ENCODE measurements at places on chromosomes 7 and 10.

DNA sequence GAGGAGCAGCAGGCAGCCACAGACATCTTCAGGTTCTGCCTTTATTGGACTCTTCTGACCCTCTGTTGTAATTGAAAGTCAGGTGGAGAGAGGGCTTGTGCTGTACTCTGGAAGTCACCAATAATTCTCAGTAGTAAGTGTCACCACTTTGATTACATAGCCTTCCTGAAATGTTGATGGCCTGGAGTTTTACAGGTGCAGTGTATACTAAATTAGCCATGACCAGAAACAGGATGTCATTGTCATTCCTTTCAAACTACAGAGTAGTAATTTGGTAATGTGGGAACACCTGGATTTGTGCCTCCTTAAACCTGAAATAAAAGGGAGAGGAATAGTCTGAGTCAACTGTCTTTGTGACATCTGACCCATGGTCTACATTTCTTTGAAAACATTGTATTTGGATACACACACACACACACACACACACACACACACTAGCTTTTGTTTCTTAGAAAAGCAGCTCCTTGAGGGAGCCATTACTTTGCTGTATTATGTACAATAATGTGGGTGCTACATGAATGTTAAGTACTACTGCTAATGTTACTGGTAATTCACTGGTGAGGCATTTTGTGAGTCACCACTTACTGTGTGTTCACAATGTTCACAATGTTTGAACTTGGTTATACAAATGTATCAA lies 19.6 kb downstream of the ARL4A start:
- DNase-seq, result no peak

DNA sequence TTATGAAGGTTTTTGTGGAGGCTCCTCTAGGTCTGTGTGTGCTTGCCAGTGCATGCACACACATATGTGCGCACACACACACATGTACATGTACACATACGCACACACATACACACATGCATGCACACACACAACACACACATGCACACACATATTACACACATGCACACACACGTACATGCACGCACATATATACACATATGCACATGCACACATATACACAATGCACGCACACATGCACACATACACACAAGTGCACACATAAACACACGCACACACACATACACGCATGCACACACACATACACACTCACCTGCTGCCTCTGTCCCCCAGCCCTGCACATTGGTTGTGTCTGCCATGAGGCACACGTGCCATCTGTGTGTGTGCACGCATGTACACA lies 66.3 kb downstream of the NEURL1 start:
- DNase-seq, result no peak

DNA sequence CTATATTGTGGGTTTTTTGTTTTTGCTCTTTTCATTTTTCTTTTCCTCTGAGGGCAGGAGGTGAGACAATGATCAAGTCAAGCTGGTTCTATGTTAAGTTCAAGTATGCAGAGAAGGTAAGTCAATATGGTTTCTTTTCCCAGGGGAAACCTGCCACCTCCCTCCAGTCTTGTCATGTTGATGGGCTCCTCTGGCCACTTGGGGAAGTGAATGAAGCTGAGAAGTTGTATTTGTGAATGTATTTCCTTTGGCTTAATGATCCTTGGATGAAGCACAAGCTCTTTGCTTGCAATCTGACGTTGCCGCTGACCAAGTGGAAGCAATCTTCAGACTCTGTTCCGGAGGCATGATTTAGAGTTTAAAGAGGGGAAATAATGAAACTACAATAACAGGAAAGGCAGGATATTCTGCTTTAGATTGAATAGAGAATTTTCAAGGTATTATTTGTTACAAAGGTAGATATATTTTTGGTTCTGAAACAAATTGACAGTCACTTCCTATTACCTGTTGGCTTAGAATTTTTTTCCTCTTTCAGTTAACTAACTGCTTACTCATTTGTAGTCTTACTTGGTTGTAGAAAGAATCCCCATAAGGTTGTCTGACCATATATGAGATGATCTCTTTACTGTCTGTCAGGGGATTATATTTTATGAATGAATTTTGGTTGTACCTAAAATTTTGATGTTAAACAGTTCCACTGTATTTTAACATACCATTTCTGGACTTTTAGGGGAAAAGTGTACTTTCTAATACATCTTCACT lies 369.6 kb downstream of the AUTS2 start:
- no peak for DNase-seq

- no peak for DNase-seq
Observed at GRCh38 chr7:50308203-50308531, 3.7 kb downstream of the IKZF1 start.

GRCh38 chr7:138137423-138138171 lies 61.3 kb downstream of the AKR1D1 start:
- DNase-seq, result no peak

GRCh38 chr10:54159924-54160323 lies 641.1 kb downstream of the PCDH15 start:
- no peak for DNase-seq

- no peak for DNase-seq
Observed at GRCh38 chr7:2639695-2640481, 8.1 kb downstream of the TTYH3 start.

GRCh38 chr7:44709945-44710596 lies 38.6 kb upstream of the ZMIZ2 start:
- DNase-seq, result no peak

DNA sequence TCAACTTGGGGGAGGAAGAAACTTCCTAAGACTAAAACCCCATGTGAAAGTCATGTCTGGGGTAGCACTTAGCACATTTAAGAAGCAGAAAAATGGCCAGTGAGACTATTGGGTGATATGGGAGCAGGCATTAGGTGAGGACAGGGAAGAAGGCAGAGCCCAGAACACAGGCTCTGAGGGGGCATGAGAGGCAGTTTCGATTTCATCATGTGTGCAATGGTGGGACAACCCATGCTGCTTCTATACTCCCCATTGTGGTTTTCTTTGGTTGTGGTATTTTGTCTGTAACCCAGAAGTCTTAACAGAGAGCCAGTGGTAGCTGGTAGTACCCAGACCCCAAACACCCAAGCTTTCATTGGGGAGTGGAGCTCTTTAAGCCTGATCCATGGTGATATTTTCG lies 752.0 kb downstream of the GRID1 start:
- no peak for DNase-seq

- no peak for DNase-seq
Observed at GRCh38 chr10:31042670-31043069, 11.0 kb upstream of the ZNF438 start.

- no peak for DNase-seq
Observed at GRCh38 chr7:154903083-154903731, 99.7 kb downstream of the PAXIP1 start.

DNA sequence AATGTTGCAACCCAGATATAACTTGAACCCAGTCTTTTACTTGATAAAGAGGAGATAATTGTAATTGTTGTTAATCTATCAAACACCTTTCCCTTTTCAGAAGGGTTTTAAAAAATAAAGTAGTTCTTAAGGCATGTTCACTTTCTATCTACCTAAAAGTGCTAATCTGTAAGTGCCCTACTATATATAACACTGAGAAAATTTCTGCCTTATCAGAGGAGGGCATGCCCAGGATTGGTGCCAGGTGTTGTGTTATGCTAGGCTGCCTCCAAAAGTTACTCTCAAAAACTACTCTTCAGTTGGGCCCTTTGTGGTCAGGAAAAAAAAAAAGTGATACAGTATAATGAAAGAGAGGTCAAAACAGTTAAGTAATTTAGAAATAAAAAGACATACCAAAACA lies 36.3 kb downstream of the SMNDC1 start:
- no peak for DNase-seq

GRCh38 chr10:35420044-35420443 lies 83.7 kb downstream of the CCNY start:
- DNase-seq, result no peak

GRCh38 chr10:107914450-107915214 lies 750.1 kb upstream of the SORCS1 start:
- no peak for DNase-seq

GRCh38 chr7:44386139-44386913 lies 60.9 kb upstream of the CAMK2B start:
- no peak for DNase-seq

DNA sequence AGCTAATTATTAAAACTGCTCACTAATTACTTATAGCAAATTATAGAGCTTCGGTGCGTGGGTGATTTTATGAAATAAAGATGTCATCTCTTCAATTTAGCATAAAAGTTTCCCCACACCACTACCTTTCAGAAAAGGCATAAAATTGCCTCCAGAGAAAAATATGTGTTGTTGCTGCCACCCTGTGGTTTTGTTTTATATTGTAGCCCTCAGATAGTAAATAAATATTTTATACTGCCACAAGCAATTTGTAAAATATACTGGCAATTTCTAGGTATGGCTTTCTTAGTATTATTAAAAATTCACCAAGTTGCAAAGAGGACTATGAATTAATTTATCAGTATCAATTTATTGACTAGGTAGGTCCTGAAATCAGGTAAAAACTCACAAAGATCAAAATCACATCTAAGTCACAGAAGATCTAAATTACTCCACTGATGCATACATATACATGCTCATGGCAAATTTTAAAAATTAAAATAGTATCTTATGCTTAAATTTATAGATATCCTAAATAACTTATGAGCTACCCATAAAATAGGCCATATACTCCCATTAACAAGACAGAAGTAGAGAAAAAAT lies 26.5 kb downstream of the ASNS start:
- DNase-seq, result no peak

- DNase-seq, result no peak
Observed at GRCh38 chr10:127216786-127217185, 20.4 kb upstream of the INSYN2A start.

GRCh38 chr7:158997110-158997453 lies 140.7 kb downstream of the DYNC2I1 start:
- no peak for DNase-seq

DNA sequence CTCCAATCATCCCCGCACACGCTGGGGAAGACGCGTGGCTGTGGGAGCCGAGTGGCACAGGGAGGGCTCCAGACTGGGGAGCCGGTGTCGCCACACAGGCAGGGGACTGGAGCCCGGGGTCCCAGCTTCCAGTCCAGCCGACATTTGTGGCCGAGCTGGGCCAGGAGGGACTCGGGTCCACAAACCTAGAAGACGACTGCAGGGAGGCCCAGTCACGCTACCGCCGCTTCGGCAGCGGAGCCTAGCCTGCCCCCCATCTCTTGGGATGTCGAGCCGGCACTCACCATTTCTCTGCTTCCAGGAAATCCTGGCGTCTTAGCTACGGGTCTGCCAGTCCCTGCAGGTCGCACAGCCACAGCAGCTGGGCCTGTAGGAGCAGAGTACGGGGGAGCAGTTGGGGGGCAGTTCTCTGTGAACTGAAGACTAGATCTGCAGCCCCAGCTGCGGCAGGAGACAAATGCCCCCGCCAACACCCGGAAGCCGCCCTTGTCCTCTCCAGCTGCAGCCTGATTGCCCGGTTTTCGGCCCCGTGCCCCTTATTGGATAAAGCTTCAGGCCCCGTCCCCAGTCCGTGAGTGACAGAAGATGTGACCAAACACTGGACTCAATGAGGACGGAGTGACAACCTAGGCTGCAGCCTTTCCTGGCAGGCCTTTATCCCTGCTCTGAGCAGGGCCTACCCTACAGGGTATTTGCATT lies 270.7 kb downstream of the ZNF33B start:
- DNase-seq, result no peak

DNA sequence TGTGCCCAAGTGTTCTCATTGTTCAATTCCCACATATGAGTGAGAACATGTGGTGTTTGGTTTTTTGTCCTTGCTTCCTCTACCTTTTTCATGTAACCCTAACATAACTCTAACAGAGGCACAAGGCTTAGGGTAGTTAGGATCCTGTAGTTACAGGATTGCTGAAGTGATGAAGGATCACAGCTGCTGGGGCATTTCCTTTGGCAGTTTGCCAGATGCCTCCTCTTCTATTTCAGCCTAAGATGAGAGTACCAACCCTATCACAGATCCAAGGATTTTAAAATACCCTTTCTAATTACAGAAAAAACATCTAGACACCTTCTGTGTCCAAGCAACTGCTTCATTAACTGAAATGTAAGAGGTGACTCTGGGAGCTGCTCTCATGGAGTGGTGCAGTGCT lies 141.7 kb upstream of the COL1A2 start:
- no peak for DNase-seq

GRCh38 chr10:130263289-130263688 lies 127.1 kb downstream of the GLRX3 start:
- DNase-seq, result no peak

DNA sequence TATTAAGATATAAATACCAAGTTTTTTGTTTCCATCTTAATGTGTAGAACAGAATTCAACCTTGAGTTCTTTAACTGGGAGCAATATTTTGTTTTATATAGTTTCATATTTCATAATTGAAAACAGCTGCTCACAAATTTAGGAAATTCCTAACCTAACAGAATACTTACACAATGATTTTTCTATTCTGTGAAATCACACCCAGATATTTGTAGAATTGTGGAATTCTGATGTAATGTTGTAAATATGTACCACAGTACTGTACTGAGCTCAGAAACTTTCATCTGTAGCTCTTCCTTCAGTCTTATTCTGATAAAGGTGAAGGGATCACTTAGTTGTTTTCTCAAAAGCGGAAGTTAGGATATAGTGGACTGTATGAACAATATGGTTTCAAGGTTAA lies 143.4 kb upstream of the GLI3 start:
- no peak for DNase-seq

GRCh38 chr7:112511451-112512202 lies 30.8 kb downstream of the LSMEM1 start:
- DNase-seq, result no peak

DNA sequence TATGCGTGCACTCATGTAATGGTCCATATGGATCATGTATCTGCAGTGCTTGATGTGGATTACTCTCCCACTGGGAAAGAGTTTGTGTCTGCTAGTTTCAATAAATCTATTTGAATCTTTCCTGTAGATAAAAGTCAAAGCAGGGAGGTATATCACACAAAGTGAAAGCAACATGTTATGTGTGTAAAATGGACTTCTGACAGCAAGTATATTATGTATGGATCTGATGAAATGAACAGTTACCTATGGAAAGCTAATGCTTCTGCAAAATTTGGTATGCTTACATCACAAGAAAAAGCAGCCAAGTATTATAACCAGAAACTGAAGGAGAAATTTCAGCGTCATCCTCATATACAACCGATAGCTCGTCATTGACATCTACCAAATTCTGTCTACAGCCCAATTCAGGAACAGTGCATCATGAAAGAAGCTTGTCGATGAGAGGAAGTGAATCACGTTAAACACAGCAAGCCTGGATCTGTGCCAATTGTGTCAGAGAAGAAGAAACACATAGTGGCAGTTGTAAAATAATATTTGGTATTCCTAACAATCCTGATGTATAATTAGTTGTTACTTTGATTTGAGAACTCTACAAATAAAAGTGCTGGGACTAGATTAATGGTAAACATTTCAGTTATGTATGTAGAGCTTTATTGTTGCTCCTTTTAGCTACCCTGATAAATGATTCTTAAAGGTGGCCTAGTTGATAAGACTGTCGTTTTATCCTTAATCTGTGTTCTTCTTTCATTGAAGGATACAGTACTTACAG lies 14.2 kb upstream of the SYPL1 start:
- DNase-seq, result peak; percentile 42

- no peak for DNase-seq
Observed at GRCh38 chr10:36278176-36278575, 636.1 kb upstream of the FZD8 start.

All from stimulated activated CD4-positive, alpha-beta T cell treated with anti-CD3 and anti-CD28 coated beads, Interleukin-12 subunit alpha, Interleukin-12 subunit beta, amount 100 ng/mL, for 48 hours (primary cell).